ENCODE measurements at places on chromosomes 1 and 21. TPM values are rescaled to one million over a fixed set of nuclear protein-coding genes. Genes with fewer than 3 reads are reported as not detected.

The KISS1 gene
- total RNA-seq, result 0.22 TPM

The NMNAT2 gene
- total RNA-seq, result 0.50 TPM

The GRIK3 gene
- not detected for total RNA-seq

The PM20D1 gene
- not detected for total RNA-seq

The CFHR2 gene
- not detected for total RNA-seq

The DR1 gene
- 50.0 TPM for total RNA-seq

The EXTL1 gene
- total RNA-seq, result 0.75 TPM

The AIM2 gene
- 0.11 TPM for total RNA-seq

The RGSL1 gene
- total RNA-seq, result not detected

The KIAA1614 gene
- 6.5 TPM for total RNA-seq

The KCNE1 gene
- 0.12 TPM for total RNA-seq

The HSPG2 gene
- 92.9 TPM for total RNA-seq

The TAS1R1 gene
- total RNA-seq, result not detected

The NBPF20 gene
- total RNA-seq, result 4.2 TPM

The PPM1J gene
- 1.1 TPM for total RNA-seq

The CLCA4 gene
- not detected for total RNA-seq

The TMEM82 gene
- not detected for total RNA-seq

The PROK1 gene
- not detected for total RNA-seq

The NECTIN4 gene
- 0.11 TPM for total RNA-seq

The DNAJB4 gene
- 40.8 TPM for total RNA-seq

The KRTAP12-2 gene
- total RNA-seq, result not detected

The CYP4A22 gene
- not detected for total RNA-seq

The FCRL6 gene
- not detected for total RNA-seq

The ZNF593OS gene
- not detected for total RNA-seq

The S100A8 gene
- total RNA-seq, result not detected

The MEGF6 gene
- total RNA-seq, result 0.77 TPM

The ASCL5 gene
- not detected for total RNA-seq

The MPL gene
- not detected for total RNA-seq

The LCE2C gene
- total RNA-seq, result not detected

The TMCO1 gene
- total RNA-seq, result 87.7 TPM

The PLEKHG5 gene
- 17.0 TPM for total RNA-seq

The RHD gene
- not detected for total RNA-seq

The FTCD gene
- total RNA-seq, result 1.1 TPM

The KCNJ9 gene
- total RNA-seq, result not detected

The GBP7 gene
- 0.12 TPM for total RNA-seq

The PDC gene
- not detected for total RNA-seq

The AKNAD1 gene
- total RNA-seq, result not detected

The SEMA4A gene
- 1.2 TPM for total RNA-seq

The ZNF669 gene
- total RNA-seq, result 11.2 TPM

The HES3 gene
- total RNA-seq, result not detected

The ST6GALNAC5 gene
- total RNA-seq, result 4.4 TPM

The NUAK2 gene
- total RNA-seq, result 2.2 TPM

The PRMT2 gene
- total RNA-seq, result 175 TPM

Data from uterine smooth muscle cell (primary cell).